Spleen (tissue), 13 donors: ENCODE measurements at places on chromosomes 16 and 17. TPM values are rescaled to one million over a fixed set of nuclear protein-coding genes. Genes with fewer than 3 reads are reported as not detected.

- DNase-seq = no peak
Observed at GRCh38 chr16:22139008-22139407, 23.3 kb upstream of the SDR42E2 start.

GRCh38 chr16:66292241-66292935 lies 74.1 kb upstream of the CDH5 start:
- no peak for DNase-seq

- peak; percentile 91 for DNase-seq
Observed at GRCh38 chr17:42288803-42289610, 709 bp downstream of the STAT5A start.

- DNase-seq = peak; percentile 75
Observed at GRCh38 chr16:4142268-4142667, 26.0 kb upstream of the ADCY9 start.

GRCh38 chr16:72384651-72385050 lies 212.7 kb upstream of the PMFBP1 start:
- no peak for DNase-seq

DNA sequence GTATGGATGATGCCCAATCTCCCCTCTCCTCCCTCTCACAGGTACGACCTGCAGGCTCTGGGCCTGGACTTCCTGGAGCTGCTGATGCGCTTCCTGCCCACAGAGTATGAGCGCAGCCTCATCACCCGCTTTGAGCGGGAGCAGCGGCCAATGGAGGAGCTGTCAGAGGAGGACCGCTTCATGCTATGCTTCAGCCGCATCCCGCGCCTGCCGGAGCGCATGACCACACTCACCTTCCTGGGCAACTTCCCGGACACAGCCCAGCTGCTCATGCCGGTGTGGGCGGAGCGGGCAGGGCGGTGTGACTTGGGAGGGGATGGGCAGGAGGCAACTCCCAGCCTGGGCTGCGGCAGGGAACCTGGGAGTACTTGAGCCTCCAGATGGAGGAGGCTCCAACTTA lies 18.1 kb downstream of the SPATA32 start:
- DNase-seq = no peak

GRCh38 chr16:84869473-84869845 lies 49.7 kb downstream of the CRISPLD2 start:
- DNase-seq = no peak

- DNase-seq = peak; percentile 70
Observed at GRCh38 chr16:58022601-58023371, 2.8 kb upstream of the MMP15 start.

DNA sequence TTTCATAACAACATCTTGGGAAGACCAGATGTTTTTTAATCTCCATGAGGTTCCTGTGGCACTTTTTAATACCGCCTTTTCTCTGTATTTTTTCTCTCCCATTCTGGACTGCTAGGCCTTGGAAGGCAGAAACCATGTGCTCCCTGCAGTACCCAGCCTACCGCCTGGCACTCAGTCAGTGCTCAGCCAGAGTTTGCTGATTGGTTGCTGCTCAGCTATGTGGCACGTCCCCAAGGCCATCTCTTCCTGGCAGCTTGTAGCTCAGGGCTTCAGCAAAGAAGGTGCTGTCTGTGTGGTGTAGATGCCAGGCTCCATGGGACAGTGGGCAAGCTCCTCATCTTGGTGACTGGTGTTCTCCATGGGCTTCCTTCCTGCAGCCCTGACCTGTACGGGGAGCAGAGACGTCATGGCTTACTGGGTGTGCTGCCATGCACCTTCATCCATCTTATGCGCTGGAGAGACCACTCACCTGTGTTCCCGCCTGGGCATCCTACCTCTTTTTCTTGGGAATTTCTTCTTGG lies 86.7 kb downstream of the CLEC16A start:
- no peak for DNase-seq

Gene ABCC12
- total RNA-seq = not detected
